ENCODE measurements at places on chromosomes 13 and 19. TPM values are rescaled to one million over a fixed set of nuclear protein-coding genes. Genes with fewer than 3 reads are reported as not detected.

GRCh38 chr19:35370722-35371121 is at the start of gene GPR42:
TSS of gene GPR42 (plus strand) at chr19:35371068. CDS start at chr19:35371360, 292 bp downstream.
- no peak within 1 kb of the TSS for H3K4me3 ChIP-seq
- no peaks in the 10 kb centered on the region for H3K4me1 ChIP-seq
- no peaks in the 10 kb centered on the region for H3K27me3 ChIP-seq
- DNase-seq, result no peak

DNA sequence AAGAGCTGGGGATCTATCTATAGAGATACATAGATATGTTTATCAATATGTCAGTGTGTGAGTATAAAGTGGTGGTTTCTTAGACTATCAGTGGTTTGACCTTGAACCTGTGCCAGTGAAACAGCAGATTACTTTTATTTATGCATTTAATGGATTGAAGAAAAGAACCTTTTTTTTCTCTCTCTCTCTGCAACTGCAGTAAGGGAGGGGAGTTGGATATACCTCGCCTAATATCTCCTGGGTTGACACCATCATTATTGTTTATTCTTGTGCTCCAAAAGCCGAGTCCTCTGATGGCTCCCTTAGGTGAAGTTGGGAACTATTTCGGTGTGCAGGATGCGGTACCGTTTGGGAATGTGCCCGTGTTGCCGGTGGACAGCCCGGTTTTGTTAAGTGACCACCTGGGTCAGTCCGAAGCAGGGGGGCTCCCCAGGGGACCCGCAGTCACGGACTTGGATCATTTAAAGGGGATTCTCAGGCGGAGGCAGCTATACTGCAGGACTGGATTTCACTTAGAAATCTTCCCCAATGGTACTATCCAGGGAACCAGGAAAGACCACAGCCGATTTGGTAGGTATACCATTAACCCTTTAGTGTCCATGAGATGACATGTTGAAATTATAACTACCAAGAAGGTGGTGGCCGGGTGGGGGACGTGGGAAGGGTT is 880 bp downstream of the FGF9 start:
- peaks cover 68% of the 10 kb centered on the region for H3K27me3 ChIP-seq
- peak overlapping the region; percentile 80 for H3K27ac ChIP-seq
- H3K36me3 ChIP-seq, result no peaks in the 10 kb centered on the region
- H3K4me1 ChIP-seq, result peaks cover 59% of the 10 kb centered on the region
- DNase-seq, result no peak
- peak overlapping the region; percentile 86 for H3K4me3 ChIP-seq

GRCh38 chr19:5042556-5042955 is 73.6 kb downstream of the KDM4B start:
- no peak for DNase-seq
- peaks cover 23% of the 10 kb centered on the region for H3K4me1 ChIP-seq
- H3K27ac ChIP-seq, result no peak overlapping the region
- no peaks in the 10 kb centered on the region for H3K36me3 ChIP-seq
- H3K27me3 ChIP-seq, result no peaks in the 10 kb centered on the region
- no peak overlapping the region for H3K4me3 ChIP-seq

GRCh38 chr13:49587311-49587847 is 2.0 kb upstream of the RCBTB1 start:
- H3K4me3 ChIP-seq, result no peak overlapping the region
- H3K4me1 ChIP-seq, result no peaks in the 10 kb centered on the region
- no peak for DNase-seq
- H3K27me3 ChIP-seq, result no peaks in the 10 kb centered on the region

DNA sequence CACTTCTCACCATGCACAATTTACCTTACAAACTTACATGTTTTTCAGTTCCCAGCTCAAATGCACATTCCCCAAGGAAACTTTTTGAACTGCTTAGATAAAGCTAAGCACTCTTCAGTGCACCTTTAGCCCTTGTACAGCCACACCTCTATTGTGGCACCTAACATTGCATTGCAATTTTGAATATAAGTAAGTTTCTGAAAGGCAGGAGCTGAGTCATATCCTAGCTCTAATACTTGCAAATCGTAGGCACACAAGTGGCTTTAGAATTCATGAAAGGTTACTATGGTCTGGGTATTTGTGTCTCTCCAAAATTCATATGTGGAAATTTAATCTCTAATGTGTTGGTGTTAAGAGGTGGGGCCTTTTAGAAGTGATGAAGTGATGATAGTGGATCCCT is 4.9 kb upstream of the ESD start:
- no peaks in the 10 kb centered on the region for H3K27me3 ChIP-seq
- H3K36me3 ChIP-seq, result no peaks in the 10 kb centered on the region
- no peak for DNase-seq
- H3K4me3 ChIP-seq, result no peak overlapping the region
- no peak overlapping the region for H3K27ac ChIP-seq

DNA sequence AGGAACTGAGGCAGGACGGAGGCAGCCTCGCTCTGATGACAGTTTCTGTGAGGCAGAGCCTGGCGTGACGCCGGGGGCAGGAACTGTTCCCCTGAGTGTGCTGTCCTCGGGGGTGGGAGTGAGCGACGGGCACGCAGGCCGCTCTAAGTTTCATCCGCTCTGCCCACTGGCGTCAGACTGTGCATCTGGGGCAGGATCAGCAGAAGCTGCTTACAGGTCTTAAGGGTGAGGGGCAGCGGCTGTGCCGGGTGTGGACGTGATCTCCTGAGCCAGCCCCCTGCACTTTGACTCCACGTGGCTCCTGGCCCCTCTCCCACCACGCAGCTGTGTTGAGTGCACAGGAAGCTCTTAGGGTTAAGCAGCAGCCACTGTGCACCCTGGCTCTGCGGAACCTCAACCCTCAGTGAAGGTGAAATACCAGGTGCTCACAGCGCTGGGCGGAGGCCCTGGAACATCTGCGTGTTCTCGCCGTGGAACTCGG is 1.5 kb downstream of the GRK1 start:
- peak; percentile 3 for DNase-seq
- H3K27ac ChIP-seq, result no peak overlapping the region

- peak; percentile 15 for DNase-seq
- no peaks in the 10 kb centered on the region for H3K36me3 ChIP-seq
- H3K27ac ChIP-seq, result peak overlapping the region; percentile 95
- H3K27me3 ChIP-seq, result no peaks in the 10 kb centered on the region
- no peak overlapping the region for H3K4me3 ChIP-seq
- peaks cover 18% of the 10 kb centered on the region for H3K4me1 ChIP-seq
Observed at GRCh38 chr19:10604460-10604980, 17.4 kb upstream of the AP1M2 start.

GRCh38 chr13:22162889-22163288 is 492.0 kb downstream of the FGF9 start:
- DNase-seq, result no peak
- no peak overlapping the region for H3K4me3 ChIP-seq
- H3K4me1 ChIP-seq, result no peaks in the 10 kb centered on the region
- H3K36me3 ChIP-seq, result no peaks in the 10 kb centered on the region

DNA sequence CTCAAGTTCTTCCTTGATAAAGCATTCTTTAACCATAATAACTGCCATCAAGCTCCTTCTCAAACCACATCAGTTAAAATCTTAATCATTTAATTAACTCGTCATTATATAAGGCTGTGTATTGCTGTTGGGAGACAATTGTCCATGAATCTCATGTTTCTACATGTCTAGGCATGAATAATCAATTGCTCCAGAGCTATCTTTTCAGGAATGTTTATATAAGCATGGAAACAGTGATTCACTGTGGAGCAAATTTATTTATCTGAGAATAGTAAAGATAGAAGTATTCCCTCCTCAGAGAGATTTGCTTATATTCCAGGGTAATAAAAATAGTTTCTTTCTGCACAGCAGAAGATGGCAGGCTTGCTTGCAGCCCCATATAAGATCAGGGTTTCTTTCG is 71.1 kb downstream of the CBY2 start:
- no peaks in the 10 kb centered on the region for H3K36me3 ChIP-seq
- no peak overlapping the region for H3K27ac ChIP-seq
- no peak for DNase-seq
- H3K27me3 ChIP-seq, result no peaks in the 10 kb centered on the region
- H3K4me1 ChIP-seq, result no peaks in the 10 kb centered on the region

GRCh38 chr13:32946558-32946957 is 69.7 kb upstream of the KL start:
- no peaks in the 10 kb centered on the region for H3K4me1 ChIP-seq
- no peaks in the 10 kb centered on the region for H3K36me3 ChIP-seq
- H3K4me3 ChIP-seq, result no peak overlapping the region
- DNase-seq, result no peak
- no peak overlapping the region for H3K27ac ChIP-seq

DNA sequence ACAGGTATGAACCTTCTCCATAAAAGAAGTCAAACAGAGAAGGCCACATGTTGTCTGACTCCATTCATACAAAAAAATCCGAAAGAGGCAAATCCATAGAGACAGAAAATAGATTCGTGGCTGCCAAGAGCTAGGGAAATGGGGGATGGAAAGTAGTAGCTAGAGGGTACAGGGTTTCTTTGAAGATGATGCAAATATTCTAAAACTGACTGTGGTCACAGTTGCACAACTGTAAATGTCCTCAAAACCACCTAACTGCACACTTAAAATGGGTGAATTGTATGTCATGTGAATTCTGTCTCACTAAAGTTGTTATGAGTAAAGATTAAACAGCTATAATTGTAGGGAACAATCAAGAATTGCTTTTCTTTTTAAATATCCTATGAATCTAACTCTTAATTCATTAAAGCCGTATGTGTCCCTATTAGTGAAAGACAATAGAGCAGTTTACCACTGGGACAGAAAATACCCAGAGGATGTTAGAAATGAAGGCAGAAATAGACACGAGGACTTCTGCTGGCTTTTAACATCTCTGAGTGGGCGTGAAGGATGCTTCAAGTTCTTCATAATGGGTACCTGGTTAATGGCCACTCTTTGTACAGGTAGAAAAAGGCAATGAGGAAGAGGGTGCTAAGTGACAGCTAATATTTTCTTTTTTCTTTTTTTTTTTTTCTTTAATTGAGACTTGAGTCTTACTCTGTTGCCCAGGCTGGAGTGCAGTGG is 21.2 kb downstream of the INSR start:
- no peak for DNase-seq
- no peaks in the 10 kb centered on the region for H3K36me3 ChIP-seq
- H3K4me3 ChIP-seq, result no peak overlapping the region
- H3K27me3 ChIP-seq, result no peaks in the 10 kb centered on the region

The SLC10A2 gene
- not detected for total RNA-seq

The ZNF773 gene
- 6.6 TPM for total RNA-seq

All from transverse colon (tissue), 4 donors.